Suprapubic skin (tissue), 4 donors: ENCODE measurements at places on chromosomes 11 and 22.
A peak's percentile ranks its signal among the peaks of the same experiment; 100 is the strongest.

DNA sequence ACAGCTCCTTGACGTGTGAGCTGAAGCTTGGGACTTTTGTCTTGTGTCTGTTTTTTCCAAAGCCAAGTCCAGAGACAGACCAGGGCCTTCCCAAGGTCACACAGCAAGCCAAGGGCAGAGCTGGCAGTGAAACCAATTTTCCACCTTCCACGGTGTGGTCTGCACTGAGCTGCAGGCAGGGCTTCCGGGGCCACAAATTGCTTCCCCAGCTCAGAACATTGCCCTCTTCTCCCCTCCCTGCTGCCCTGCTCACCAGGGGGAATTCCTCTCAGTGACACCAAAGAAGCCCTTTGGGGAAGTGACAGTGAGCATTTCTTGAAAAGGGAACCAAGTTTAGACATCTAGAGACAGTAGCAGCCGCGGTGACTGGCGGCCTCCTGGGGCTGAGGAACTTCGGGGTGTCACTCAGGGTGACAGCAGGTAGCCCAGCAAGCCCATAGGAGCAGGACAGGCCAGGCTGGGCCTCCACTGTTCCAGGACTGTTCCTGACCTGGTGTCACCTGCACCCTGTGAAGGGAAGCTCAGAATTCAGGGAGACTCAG, 9.2 kb downstream of the FXYD2 start:
- H3K4me1 ChIP-seq, result peaks cover 36% of the 10 kb centered on the region
- DNase-seq, result no peak
- H3K27me3 ChIP-seq, result no peaks in the 10 kb centered on the region
- no peak overlapping the region for H3K27ac ChIP-seq

DNA sequence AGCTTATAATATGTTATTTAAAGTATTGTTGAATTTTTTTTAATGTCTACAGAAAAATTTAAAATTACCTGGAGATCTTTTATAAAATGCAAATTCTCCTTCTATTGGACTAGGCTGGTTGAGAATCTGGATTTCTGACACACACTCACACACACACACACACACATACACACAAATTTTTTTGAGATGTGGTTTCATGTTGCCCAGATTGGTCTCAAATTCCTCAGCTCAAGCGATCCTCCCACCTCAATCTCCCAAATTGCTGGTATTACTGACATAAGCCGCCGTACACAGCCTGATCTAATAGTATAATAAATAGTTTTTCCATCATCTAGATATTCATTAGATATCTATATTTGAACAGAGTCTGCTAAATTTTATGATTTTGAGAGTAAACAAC, 4.5 kb upstream of the RFPL1 start:
- DNase-seq, result no peak
- no peaks in the 10 kb centered on the region for H3K4me1 ChIP-seq
- peaks cover 21% of the 10 kb centered on the region for H3K27me3 ChIP-seq
- H3K27ac ChIP-seq, result no peak overlapping the region
- H3K36me3 ChIP-seq, result no peaks in the 10 kb centered on the region
- H3K4me3 ChIP-seq, result no peak overlapping the region

GRCh38 chr11:120235024-120235628, 4.8 kb upstream of the POU2F3 start:
- H3K27me3 ChIP-seq, result peaks cover 11% of the 10 kb centered on the region
- H3K36me3 ChIP-seq, result no peaks in the 10 kb centered on the region

DNA sequence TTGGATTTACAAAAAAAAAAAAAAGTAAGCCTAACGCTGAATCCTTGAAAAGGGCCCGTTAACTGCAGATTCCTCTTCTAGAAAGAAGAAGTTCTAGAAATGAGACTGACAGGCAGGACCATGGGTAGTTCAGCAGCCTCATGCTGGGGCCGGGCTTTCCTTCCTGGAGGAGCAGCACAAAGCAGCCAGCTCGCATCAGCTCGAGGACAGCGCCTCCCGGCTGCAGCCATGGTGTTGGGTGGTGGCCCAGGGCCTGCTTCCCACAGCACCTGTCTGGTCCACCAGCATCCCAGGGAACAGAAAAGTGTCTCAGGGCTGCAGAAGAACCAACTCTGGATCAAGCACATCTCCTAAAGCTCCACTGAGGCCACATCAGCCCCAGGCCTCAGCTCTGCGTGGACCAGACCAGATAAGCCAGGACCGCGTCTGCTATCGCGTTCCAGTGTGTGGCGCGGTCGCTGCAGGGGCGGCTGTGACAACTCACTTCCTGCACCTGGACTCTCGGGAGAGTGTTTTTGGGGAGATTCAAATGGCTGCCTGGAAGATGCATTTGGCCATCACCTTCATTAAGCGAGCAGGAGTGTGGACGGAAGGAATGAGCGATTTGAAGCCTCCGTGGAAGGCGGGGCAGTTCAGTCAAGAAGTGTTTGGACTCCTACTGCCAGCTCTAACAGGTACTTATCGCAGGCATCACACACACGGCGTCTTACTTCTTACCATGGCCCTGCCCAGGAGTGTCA, 53.5 kb downstream of the MYH9 start:
- no peak overlapping the region for H3K4me3 ChIP-seq
- H3K36me3 ChIP-seq, result peaks cover 16% of the 10 kb centered on the region
- peaks cover 99% of the 10 kb centered on the region for H3K4me1 ChIP-seq
- H3K27ac ChIP-seq, result peak overlapping the region; percentile 93

- H3K36me3 ChIP-seq, result no peaks in the 10 kb centered on the region
- H3K27ac ChIP-seq, result no peak overlapping the region
- no peak for DNase-seq
- H3K27me3 ChIP-seq, result no peaks in the 10 kb centered on the region
- H3K4me3 ChIP-seq, result no peak overlapping the region
These were observed 23.0 kb upstream of the MYEOV start for GRCh38 chr11:69270941-69271340.

DNA sequence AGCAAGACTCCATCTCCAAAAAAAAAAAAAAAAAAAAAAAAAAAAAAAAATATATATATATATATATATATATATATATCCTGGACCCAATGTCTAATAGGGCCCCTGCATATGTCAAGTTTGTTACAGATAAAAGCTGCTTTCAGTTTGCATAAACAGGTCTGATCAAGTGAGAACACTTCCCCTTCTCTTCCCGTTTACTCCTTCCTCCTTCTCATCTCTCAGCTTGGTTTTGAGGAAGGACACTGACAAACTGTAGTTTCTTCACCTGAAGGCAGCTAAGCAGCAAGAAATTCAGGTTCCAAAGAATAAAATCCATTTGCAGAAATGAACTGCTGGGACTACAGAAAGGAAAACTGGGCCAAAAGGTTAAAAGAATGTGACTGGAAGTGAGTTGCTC, 11.7 kb downstream of the THOC5 start:
- no peak overlapping the region for H3K27ac ChIP-seq
- H3K4me1 ChIP-seq, result no peaks in the 10 kb centered on the region
- no peaks in the 10 kb centered on the region for H3K27me3 ChIP-seq
- DNase-seq, result no peak
- H3K36me3 ChIP-seq, result peaks cover 90% of the 10 kb centered on the region

DNA sequence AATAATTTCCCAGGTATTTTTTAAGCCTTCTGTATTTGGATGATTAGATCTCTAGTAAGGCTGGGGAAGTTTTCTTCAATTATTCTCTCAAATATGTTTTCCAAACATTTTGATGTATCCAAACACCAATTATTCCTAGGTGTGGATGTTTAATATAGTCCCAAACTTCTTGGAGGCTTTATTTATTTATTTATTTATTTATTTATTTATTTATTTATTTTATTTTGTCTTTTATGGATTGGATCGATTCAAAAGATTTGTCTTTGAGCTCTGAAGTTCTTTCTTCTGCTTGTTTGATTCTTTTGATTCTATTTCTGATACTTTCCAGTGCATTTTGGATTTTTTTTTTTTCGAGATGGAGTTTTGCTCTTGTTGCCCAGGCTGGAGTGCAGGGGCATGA, 2267.9 kb upstream of the RAG2 start:
- H3K4me3 ChIP-seq, result no peak overlapping the region
- H3K36me3 ChIP-seq, result no peaks in the 10 kb centered on the region
- no peak for DNase-seq
- H3K27ac ChIP-seq, result no peak overlapping the region
- H3K27me3 ChIP-seq, result no peaks in the 10 kb centered on the region
- H3K4me1 ChIP-seq, result no peaks in the 10 kb centered on the region

- peak overlapping the region; percentile 93 for H3K4me3 ChIP-seq
- peak overlapping the region; percentile 83 for H3K27ac ChIP-seq
- H3K27me3 ChIP-seq, result no peaks in the 10 kb centered on the region
These were observed 634 bp downstream of the TIMM8B start for GRCh38 chr11:112085822-112086421.

- no peak overlapping the region for H3K4me3 ChIP-seq
- no peaks in the 10 kb centered on the region for H3K36me3 ChIP-seq
- no peak for DNase-seq
- H3K4me1 ChIP-seq, result peaks cover 7% of the 10 kb centered on the region
- H3K27me3 ChIP-seq, result no peaks in the 10 kb centered on the region
These were observed 343.9 kb upstream of the CADM1 start for GRCh38 chr11:115848080-115848479.

GRCh38 chr22:50498322-50498890, 9.1 kb downstream of the LMF2 start:
- peaks cover 14% of the 10 kb centered on the region for H3K36me3 ChIP-seq
- H3K4me1 ChIP-seq, result peaks cover 7% of the 10 kb centered on the region
- H3K4me3 ChIP-seq, result no peak overlapping the region
- DNase-seq, result peak; percentile 77
- H3K27ac ChIP-seq, result no peak overlapping the region

GRCh38 chr11:45098929-45099328, 47.5 kb upstream of the PRDM11 start:
- peaks cover 7% of the 10 kb centered on the region for H3K27me3 ChIP-seq
- DNase-seq, result peak; percentile 52
- peaks cover 22% of the 10 kb centered on the region for H3K4me1 ChIP-seq
- no peak overlapping the region for H3K4me3 ChIP-seq
- no peak overlapping the region for H3K27ac ChIP-seq

- H3K4me1 ChIP-seq, result no peaks in the 10 kb centered on the region
- no peaks in the 10 kb centered on the region for H3K36me3 ChIP-seq
- no peak for DNase-seq
- no peaks in the 10 kb centered on the region for H3K27me3 ChIP-seq
These were observed 324.6 kb upstream of the MTNR1B start for GRCh38 chr11:92644595-92645445.
